ENCODE measurements at places on chromosomes 7 and 10. TPM values are rescaled to one million over a fixed set of nuclear protein-coding genes. Genes with fewer than 3 reads are reported as not detected.

DNA sequence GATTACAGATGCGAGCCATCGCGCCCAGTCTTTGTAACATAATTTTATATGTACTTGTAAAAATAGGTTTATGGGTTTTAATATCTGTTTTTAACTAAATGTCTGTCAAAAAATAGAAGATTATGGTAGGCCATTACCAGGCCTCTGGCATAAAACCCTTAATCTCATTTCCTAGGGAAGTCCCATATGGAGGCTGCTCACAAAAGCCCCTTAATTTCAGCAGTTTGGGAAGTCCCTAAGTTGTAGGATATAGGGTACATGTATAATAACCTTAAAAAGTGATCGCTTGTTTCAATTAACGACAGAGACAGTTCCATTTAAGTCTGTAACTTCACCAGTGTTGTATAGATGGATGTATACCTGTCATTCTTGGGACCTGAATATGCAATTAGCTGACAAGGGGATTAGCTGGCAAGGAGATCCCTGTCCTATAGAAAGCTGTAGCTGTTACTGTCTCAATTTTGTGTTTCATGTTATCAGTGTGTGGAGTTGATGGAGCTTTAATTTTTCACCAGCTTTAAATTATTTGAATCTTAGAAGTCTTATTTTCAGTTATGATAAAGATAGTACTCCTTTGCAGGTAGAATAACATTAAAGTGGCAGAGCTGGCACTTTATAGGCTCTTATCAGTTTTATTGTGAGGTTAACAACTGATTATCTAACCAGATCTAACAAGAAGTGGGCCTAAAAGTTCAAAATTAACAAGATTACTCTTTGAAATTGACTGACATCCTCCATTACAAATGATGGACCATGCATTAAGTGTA is 10.5 kb downstream of the TRIM24 start:
- peak overlapping the region; percentile 34 for H3K27ac ChIP-seq
- no peak overlapping the region for H3K4me3 ChIP-seq
- H3K27me3 ChIP-seq, result no peaks in the 10 kb centered on the region
- peaks cover 47% of the 10 kb centered on the region for H3K4me1 ChIP-seq

DNA sequence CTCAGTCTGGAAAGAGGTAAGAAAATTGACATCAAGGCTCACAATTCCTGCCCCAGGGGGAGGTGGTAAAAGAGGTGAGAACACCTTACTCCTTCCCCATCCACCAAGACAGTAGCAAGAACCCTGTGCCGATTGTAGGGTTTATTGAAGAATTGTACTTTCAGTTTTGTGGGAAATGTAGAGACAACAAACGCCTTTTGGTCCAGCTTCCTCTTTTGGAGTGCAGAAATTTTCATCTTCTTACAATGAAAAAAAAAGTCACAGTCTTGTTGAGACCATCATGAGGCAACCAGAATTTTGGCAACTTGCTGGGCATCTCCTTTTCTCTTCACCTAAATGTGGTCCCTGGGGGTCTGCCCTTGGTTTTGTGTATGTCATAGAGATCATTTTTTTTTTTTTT is 217.7 kb downstream of the TMEM178B start:
- H3K27me3 ChIP-seq, result no peaks in the 10 kb centered on the region
- H3K4me3 ChIP-seq, result no peak overlapping the region
- H3K4me1 ChIP-seq, result no peaks in the 10 kb centered on the region
- no peak for DNase-seq
- no peak overlapping the region for H3K27ac ChIP-seq
- H3K36me3 ChIP-seq, result no peaks in the 10 kb centered on the region

GRCh38 chr7:39300276-39300675 is 265.9 kb upstream of the YAE1 start:
- no peak overlapping the region for H3K4me3 ChIP-seq
- no peak overlapping the region for H3K27ac ChIP-seq
- DNase-seq, result no peak
- H3K27me3 ChIP-seq, result no peaks in the 10 kb centered on the region
- no peaks in the 10 kb centered on the region for H3K36me3 ChIP-seq

DNA sequence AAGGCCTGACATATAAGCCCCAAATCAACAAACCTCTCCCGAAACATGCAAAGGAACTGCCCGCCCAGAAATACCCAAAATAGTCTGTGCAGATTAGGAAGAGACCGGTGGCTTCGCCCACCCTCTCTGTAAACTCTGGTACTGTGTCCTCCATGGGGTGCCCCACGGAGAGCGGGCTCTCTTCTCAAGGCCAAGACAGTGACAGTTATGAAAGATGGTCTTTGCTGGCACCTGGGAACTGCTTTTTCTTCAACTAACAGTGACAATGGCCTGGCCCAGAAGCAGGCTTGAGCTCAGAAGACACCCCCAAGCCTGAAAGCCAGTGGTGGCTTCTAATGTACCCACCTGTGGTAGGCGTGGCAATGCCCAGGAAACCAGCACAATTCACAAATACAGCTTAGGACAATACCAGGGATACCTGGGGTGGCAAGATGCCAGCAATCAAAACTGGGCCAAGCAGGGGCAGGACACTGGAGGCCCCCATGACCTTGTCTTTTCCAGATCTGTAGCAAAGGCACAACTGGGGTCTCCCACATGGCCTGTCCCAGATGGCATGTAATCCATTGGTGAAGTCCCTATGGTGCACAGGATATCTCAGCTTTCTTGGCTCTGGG is 107.6 kb downstream of the NEURL1 start:
- peaks cover 27% of the 10 kb centered on the region for H3K36me3 ChIP-seq
- H3K27me3 ChIP-seq, result no peaks in the 10 kb centered on the region
- no peaks in the 10 kb centered on the region for H3K4me1 ChIP-seq
- no peak overlapping the region for H3K27ac ChIP-seq
- H3K4me3 ChIP-seq, result no peak overlapping the region

DNA sequence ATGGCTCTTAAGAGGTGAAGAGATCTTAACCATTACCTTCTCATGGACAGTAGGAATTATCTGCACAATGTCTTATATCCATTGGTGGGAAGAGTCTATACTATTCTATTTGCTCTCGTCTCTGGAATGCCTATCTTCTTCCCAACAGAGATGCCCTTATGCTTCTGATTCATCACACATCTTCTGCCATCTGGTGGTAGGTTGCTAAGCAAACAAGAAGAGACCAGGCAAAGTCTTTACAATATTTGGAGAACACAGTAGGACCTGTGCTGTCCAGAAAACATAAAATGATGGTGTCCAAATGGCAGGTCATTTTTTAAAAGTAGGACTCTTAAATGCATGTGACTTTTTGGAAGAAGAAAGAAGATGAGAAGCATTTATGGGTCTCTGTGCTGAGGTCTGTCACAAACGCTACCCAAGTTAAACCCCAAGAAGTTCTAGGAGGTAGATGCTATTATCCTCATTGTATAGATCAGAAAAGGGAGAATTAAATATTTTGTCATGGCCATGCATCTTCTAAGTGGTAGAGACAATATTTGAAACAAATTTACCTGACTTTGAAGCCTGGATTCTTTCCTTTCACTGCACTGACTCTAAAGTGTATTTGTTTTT is 67.8 kb upstream of the NXPH1 start:
- H3K4me1 ChIP-seq, result no peaks in the 10 kb centered on the region
- no peak for DNase-seq
- H3K4me3 ChIP-seq, result no peak overlapping the region
- H3K36me3 ChIP-seq, result no peaks in the 10 kb centered on the region

- peaks cover 34% of the 10 kb centered on the region for H3K4me1 ChIP-seq
- H3K4me3 ChIP-seq, result no peak overlapping the region
- H3K27me3 ChIP-seq, result no peaks in the 10 kb centered on the region
- no peak for DNase-seq
- peak overlapping the region; percentile 27 for H3K27ac ChIP-seq
These were observed 26.2 kb downstream of the PPP3CB start for GRCh38 chr10:73469579-73469978.

The POP7 gene
- total RNA-seq, result 45.7 TPM

Measured in cardiac muscle cell (in vitro differentiated cells and primary cell).